Hematopoietic multipotent progenitor cell treated with erythropoietin and hydrocortisone succinate and interleukin-3 and kit ligand, for 4 days (in vitro differentiated cells): ENCODE measurements at places on chromosomes 1 and 21.
A peak's percentile ranks its signal among the peaks of the same experiment; 100 is the strongest.

DNA sequence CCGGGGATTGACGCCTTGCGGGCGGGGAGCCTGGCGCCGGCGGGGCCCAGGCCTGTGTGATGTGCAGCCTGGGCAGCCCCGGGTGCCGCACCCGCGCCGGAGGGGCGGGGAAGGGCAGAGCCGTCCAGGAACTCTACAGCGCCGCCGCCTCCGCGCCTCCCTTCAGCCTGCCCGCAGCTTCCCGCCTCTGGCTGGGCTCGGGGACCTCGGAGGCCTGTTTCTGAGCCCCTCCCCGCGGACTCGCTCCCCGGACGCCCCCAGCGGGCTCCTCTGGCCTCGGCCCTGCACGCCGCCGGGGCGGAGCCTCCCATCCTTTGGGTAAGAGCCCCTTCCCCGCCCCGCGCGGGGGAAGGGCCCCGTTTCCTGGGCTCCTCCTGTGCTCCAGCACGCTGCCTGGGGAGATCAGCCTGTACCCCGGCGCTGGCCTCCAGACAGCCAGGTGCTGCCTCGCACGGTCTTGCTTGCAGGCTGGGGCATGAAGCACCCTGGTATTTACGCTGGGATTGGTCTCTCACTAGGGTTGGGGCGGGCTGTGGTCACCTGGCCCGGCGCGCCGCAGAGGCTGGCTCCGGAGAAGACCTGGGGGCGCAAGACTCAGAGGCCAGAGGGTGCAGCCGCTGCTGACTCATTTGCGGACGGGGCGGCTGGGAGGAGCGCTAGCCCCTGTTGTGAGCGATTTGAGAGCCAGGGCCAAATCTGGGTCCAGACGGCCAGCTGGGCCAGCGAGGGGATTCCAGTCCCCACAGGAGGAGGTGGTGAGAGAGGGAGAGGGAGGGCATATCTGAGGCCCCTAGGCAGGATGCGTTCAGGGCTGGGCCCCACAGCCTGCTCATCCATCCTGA lies 5.7 kb upstream of the ACOT11 start:
- peak; percentile 88 for DNase-seq

GRCh38 chr1:157540160-157540748 lies 12.1 kb downstream of the FCRL5 start:
- no peak for DNase-seq

DNA sequence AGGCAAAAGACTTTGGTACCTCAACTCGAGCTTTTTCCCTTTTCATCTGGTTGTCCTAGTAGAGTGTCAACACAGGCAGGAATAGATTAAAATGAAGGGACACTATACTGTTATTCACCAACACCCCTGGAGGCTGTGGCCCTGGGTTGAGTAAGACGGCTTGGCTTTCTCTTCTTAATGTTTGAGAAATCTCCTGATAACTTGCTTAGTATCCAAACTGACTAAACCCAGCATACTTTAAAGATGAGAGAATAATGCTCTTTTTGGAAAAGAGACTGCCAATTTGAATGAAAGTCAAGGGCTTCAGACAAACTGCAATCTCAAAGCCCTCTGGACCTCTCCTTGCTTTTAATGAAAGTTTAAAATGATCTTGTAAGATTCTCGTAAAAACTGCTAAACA lies 2.6 kb upstream of the SLC30A1 start:
- DNase-seq: no peak

DNA sequence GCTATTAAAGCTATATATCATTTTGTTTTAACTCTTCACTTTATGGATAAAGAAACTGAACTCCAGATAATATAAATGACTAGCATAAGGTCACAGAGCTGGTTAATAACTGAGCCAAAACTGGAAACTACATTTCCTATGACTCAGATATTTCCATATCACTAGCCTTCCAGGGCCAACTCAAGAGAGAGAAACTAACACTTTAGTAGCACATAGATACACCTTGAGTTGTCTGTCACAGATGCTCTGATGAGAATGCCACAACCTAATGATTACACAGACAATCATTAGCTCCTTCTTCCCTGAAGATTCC lies 40.7 kb downstream of the NME7 start:
- peak; percentile 73 for DNase-seq

GRCh38 chr1:79497193-79497773 lies 490.8 kb upstream of the ADGRL4 start:
- DNase-seq: peak; percentile 45

- DNase-seq: no peak
These were observed 64.8 kb downstream of the PIK3R3 start for GRCh38 chr1:46067652-46068051.

DNA sequence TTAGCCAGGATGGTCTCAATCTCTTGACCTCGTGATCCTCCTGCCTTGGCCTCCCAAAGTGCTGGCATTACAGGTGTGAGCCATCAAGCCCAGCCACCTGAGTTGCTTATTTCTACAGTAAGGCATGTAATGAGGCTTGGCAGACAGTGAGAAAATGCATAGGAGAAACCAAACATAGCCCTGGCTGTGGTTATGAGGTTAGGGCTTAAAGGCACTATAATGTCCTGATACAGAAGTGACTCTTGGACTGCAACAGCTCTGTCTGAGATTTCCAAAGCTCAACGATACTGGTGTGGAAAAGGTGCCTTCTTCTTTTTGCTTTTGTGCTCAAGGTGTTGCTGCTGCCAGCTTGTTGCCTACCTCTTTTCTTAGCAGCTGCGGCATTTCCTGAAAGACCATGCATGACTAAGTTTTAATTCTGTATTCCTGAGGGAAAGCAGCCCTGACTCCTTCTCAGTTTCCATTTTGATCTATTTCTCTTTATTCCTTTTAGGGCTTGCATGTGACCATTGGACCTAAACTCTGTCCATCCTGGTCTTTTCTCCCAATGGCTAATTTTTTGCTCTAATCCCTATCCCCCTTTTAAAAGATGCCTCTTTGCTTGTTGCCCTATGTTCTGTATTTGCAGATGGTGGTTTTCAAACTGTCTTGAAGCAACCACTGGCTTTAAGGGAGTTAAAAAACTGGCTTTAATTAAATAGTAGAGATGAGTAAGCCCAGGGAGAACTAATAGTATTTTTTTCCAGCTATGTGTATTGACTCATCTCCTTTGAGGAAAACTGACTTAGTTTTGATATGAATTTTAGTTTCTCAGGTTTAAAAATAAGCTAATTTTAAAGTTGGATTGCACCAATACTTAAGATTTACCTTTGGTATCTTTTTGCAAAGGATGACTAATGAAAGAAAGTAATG lies 70.3 kb downstream of the KIF1B start:
- no peak for DNase-seq

GRCh38 chr1:198119906-198120305 lies 36.9 kb upstream of the NEK7 start:
- no peak for DNase-seq

- no peak for DNase-seq
These were observed 1180.7 kb upstream of the B3GALT2 start for GRCh38 chr1:194367121-194367520.

DNA sequence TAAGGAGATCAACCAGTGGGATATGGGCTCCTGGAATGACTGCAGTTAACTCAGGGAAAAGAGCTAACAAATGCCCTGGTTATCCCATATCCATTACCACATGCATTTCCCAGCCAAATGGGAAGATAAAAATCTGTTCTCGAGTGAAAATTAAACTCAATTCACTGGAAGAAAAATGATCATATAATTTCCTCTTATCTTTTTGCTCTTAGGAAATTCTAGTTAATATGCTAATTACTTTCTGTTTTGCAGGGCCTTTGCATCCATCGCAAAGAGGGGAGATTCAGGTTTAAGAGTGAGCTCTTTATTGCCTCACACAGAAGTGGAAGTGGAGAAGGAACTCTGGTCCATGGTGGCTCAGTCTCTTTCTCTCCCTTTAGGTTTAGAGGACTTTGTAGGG lies 3.9 kb upstream of the IL24 start:
- DNase-seq: no peak

- no peak for DNase-seq
These were observed 113.4 kb upstream of the RAVER2 start for GRCh38 chr1:64631346-64632034.

- DNase-seq: no peak
These were observed 34.0 kb downstream of the GLIS1 start for GRCh38 chr1:53704804-53705445.

GRCh38 chr1:26287033-26287711 lies 7.3 kb downstream of the SH3BGRL3 start:
- peak; percentile 90 for DNase-seq

GRCh38 chr1:227415115-227415790 lies 97.0 kb upstream of the CDC42BPA start:
- DNase-seq: no peak

- no peak for DNase-seq
These were observed 433 bp upstream of the DMBX1 start for GRCh38 chr1:46489169-46489637.

GRCh38 chr1:160646711-160647328 lies at the start of gene SLAMF1:
Gene SLAMF1 (minus strand): TSS chr1:160647044. CDS start chr1:160646945, 99 bp downstream.
- peak; percentile 67 for DNase-seq

GRCh38 chr1:54953846-54954245 lies 26.6 kb upstream of the TMEM61 start:
- no peak for DNase-seq

DNA sequence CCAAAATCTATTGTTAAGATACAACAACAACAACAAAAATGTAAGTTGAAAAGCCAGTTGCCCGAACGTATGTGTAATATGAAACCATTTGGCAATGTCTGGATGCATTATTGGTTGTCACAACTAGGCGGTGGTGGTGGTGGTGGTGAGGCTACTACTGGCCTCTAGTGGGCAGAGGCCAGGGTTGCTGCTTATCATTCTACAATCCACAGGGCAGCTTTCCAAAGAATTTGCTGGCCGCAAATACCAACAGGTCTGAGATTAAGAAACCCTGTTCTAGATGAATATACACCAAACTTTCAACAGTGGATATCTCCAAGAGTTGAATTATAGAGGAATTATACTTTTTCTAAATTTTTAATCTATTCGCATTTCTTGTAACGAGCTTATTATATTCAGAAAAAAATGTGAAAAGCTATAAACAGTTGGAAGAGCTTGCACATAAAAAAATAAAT lies 26.8 kb upstream of the ZNF697 start:
- DNase-seq: peak; percentile 89

- DNase-seq: no peak
These were observed 95.0 kb upstream of the PPP2R5A start for GRCh38 chr1:212190169-212190568.

DNA sequence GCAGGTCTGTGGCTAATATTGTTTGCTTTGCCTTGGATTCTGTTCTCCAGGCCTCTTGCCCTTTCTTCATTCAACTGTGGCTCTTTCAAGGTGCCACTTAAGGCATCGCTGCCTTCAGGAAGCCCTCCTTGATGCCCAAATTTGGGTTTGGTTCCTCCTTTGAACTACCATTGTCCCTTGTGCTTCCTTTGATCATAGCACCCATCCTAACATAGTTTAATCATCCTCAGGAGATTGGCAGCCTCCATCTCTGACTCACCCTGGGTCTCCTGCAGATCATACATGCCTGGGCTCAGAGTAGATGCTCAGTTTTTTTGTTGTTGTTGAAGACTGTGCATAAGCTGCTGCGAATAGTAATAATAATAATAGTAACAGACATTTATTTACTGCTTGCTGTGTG lies 54.4 kb upstream of the ACOT11 start:
- DNase-seq: no peak

DNA sequence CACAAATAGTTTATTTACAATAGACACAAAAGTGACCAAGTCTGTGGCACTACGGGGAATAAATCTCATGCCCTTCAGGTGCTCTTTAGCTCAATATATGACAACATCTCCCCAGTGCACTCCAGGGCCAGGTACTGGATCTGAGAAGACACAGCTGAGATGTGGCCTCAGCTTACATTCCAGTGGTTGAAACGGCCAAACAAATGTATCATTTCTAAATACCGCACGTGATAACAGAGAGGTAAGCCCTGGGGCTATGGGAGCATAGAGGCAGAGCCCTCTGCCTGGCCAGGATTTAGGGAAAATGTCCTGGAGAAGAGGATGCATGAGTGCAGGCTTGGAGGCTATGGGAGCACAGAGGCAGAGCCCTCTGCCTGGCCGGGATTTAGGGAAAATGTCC lies 630.5 kb downstream of the SMYD3 start:
- no peak for DNase-seq

GRCh38 chr1:20172033-20172590 lies 13.8 kb upstream of the UBXN10 start:
- DNase-seq: no peak

DNA sequence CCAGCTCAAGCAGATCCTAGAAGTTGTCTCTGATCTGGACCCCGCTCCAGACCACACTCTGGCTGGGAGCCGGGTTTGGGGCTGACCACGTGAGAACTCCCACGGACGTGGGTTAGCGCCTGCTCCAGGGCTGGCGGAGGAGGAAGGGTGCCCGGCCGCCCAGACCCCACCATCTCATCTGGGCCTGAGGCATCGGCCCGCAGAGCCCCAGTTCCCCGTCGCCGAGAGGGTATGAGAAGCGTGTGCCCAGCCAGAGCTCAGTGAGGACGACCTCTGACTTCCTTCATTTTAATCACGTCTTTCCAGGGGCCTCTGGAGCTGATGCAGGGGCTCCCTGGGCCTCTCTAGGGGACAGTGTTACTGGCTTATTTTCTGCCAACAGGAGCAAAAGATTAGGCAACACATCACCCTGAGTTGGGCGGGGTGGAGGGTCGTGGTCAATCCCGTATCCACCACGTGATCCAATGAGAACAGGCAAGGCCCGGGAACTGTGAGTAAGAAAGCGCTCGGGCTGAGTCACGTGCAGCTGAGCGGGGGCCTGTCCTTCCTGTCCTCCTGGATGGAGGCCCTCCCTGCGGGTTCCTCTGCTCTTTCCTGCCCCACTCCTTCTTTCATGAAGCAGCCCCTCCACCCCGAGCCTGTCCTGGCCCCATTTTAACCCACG lies 81.1 kb downstream of the SIK1 start:
- DNase-seq: peak; percentile 81

DNA sequence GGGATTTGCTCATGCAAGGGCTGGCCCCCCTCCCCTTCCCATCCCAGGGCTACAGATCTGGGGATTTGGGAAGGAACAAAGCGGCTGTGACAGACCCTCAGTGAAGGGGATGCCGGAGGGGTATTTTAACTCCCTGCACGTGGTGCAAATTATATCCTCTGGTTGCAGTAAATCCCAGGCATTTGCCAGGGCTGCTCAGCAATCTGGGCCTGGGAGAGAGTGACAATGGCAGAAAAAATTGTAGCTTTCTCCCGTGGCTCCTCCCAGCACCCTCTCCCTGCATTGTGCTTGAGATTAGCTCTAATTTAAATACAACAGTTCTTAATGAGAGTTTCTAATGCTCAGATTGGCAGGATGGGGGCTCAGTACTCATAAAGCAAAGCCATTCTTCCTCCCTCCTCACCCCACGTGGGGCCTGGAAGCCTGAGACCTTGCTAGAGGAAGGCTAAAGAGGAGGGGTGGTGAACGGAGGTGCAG lies 129.9 kb upstream of the CD34 start:
- no peak for DNase-seq

DNA sequence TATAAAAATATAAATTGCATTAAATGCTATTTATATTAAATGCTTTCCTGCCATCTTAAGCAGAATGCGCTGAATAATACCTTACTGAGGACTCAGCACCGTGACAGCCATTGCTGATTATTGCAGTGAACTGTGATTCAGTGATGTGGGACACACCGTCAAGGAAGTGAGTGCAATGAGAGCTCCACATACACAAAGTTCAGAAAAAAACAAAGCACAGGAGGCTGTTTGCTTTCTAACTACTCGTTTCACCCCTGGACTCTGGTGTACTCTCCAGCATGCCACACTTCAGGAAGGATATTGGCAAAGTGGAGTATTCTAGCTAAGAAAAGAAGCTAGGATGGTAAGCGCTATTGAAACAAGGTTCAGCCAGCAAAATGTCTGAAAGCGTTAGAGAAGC lies 57.4 kb upstream of the CXADR start:
- DNase-seq: no peak

- no peak for DNase-seq
These were observed 11.1 kb downstream of the PTP4A2 start for GRCh38 chr1:31926853-31927660.
